Activated naive CD4-positive, alpha-beta T cell treated with anti-CD3 and anti-CD28 coated beads for 36 hours (primary cell): ENCODE measurements at places on chromosomes 7 and 10. TPM values are rescaled to one million over a fixed set of nuclear protein-coding genes. Genes with fewer than 3 reads are reported as not detected.

NXPH1 gene
- not detected for total RNA-seq

SLIT1 gene
- total RNA-seq = 0.60 TPM

GRCh38 chr10:23994459-23995046 is 214.4 kb upstream of the KIAA1217 start:
- no peak overlapping the region for H3K27ac ChIP-seq

GRCh38 chr7:138838166-138838565 is 40.2 kb upstream of the ATP6V0A4 start:
- H3K36me3 ChIP-seq = no peaks in the 10 kb centered on the region
- no peak overlapping the region for H3K27ac ChIP-seq
- no peak for DNase-seq

DNA sequence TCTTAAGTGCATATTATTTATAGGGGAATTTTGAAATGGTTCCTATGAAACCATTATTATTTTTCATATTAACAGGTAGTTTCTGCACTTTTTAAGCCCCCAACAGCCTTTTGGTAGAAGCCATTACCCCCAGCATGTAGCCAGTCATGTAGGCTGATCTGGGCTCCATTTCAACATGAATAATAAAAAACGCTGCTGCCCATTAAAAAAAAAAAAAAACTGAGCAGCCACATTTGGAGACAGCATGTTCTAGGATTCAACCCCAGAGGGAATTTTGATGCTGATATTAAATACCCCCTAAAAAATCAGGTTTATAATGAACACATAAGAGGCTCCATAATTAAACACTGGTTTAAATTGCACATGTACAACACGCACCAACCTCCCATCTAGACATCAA is 181.3 kb downstream of the RTKN2 start:
- no peak for DNase-seq
- H3K27me3 ChIP-seq = no peaks in the 10 kb centered on the region
- H3K27ac ChIP-seq = peak overlapping the region; percentile 36
- peaks cover 68% of the 10 kb centered on the region for H3K4me1 ChIP-seq

DNA sequence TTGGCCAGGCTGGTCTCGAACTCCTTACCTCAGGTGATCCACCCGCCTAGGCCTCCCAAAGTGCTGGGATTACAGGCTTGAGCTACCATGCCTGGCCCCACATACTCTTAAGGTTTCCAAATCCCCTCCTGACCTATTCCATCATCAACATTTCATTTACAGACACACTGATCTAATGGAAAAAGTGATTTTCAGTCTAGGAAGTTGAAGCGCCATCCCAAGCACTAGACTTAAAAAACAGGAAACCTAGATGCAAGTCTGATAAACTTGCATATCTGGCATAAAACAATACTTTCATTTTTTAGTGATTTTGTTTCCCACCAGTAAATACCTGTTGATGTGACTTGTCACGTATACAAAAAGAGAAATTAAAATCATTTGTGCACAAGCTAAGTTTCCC is 44.0 kb downstream of the DNMBP start:
- H3K36me3 ChIP-seq = peaks cover 6% of the 10 kb centered on the region
- H3K4me1 ChIP-seq = no peaks in the 10 kb centered on the region
- no peak for DNase-seq
- no peaks in the 10 kb centered on the region for H3K27me3 ChIP-seq

- peak; percentile 32 for DNase-seq
- no peaks in the 10 kb centered on the region for H3K4me1 ChIP-seq
- H3K27ac ChIP-seq = no peak overlapping the region
- no peaks in the 10 kb centered on the region for H3K27me3 ChIP-seq
- H3K36me3 ChIP-seq = no peaks in the 10 kb centered on the region
These were observed 701.4 kb upstream of the COBL start for GRCh38 chr7:52017802-52018679.
